ENCODE measurements at places on chromosomes 7 and 10. TPM values are rescaled to one million over a fixed set of nuclear protein-coding genes. Genes with fewer than 3 reads are reported as not detected.
A peak's percentile ranks its signal among the peaks of the same experiment; 100 is the strongest.

AGFG2 gene
- total RNA-seq: 48.7 TPM

AMPH gene
- 0.18 TPM for total RNA-seq

HTRA1 gene
- total RNA-seq: 12.3 TPM

RARRES2 gene
- total RNA-seq: 99.9 TPM

WEE2 gene
- total RNA-seq: not detected

SEMA3E gene
- total RNA-seq: 2.2 TPM

CLDN4 gene
- 438 TPM for total RNA-seq

ZNF117 gene
- 3.3 TPM for total RNA-seq

- DNase-seq: peak; percentile 57
- no peak overlapping the region for H3K4me3 ChIP-seq
- H3K4me1 ChIP-seq: peaks cover 12% of the 10 kb centered on the region
- no peaks in the 10 kb centered on the region for H3K36me3 ChIP-seq
- no peaks in the 10 kb centered on the region for H3K27me3 ChIP-seq
These were observed 20.7 kb upstream of the ZMIZ1 start for GRCh38 chr10:79047875-79048638.

GRCh38 chr10:3096149-3096548 is 28.8 kb downstream of the PFKP start:
- no peak for DNase-seq
- H3K36me3 ChIP-seq: peaks cover 14% of the 10 kb centered on the region
- H3K27ac ChIP-seq: peak overlapping the region; percentile 76
- no peak overlapping the region for H3K4me3 ChIP-seq
- H3K4me1 ChIP-seq: no peaks in the 10 kb centered on the region
- H3K27me3 ChIP-seq: no peaks in the 10 kb centered on the region

DNA sequence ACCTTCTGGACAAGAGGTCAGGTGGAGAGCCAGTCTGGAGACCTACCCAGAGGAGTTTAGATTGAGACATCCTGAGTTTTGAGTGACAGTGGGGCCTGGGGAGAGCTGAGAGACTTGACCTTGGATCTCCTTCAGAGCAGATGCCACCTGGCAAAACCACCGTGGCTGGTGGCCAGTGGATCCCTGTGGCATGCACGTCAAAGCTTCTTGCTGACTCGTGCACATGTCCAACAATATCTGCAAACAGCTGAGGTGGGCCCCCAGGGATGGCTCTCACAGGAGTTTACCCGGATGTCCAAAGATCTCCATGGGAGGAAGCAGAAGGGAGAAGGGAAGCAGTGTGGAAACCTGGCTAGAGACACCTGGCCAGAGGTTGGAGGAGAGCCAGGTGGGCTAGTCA is 230.5 kb downstream of the FANK1 start:
- H3K27ac ChIP-seq: no peak overlapping the region
- no peak for DNase-seq
- H3K36me3 ChIP-seq: no peaks in the 10 kb centered on the region
- no peaks in the 10 kb centered on the region for H3K27me3 ChIP-seq

GRCh38 chr10:77653210-77653609 is 15.6 kb upstream of the KCNMA1 start:
- no peak for DNase-seq
- H3K36me3 ChIP-seq: no peaks in the 10 kb centered on the region
- H3K4me1 ChIP-seq: no peaks in the 10 kb centered on the region
- no peak overlapping the region for H3K4me3 ChIP-seq
- no peak overlapping the region for H3K27ac ChIP-seq

- no peak overlapping the region for H3K27ac ChIP-seq
- no peaks in the 10 kb centered on the region for H3K27me3 ChIP-seq
- no peak for DNase-seq
- no peaks in the 10 kb centered on the region for H3K4me1 ChIP-seq
- H3K4me3 ChIP-seq: no peak overlapping the region
- no peaks in the 10 kb centered on the region for H3K36me3 ChIP-seq
These were observed 219.1 kb downstream of the GFRA1 start for GRCh38 chr10:116053910-116054309.

DNA sequence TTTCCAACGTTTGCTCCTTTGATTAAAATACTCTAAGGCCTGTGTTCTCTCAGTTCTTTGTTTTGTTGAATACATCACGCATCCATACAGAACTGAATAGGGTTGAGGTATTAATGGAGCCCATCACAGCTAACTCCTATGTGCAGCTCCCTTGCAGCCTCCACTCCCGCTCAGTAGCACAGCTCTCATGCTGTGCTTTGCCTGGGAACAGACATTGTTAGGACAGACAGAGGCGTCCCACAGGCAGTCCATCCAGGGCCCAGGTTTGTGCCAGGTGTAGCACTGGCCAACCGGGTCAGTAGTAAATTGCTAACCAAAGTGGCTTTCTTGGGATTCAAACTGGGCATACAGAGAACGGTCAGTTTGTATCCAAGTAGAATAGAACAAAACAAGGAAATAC is 644.7 kb upstream of the NRP1 start:
- H3K4me3 ChIP-seq: no peak overlapping the region
- no peak for DNase-seq
- H3K27ac ChIP-seq: no peak overlapping the region
- H3K27me3 ChIP-seq: no peaks in the 10 kb centered on the region
- H3K36me3 ChIP-seq: no peaks in the 10 kb centered on the region

- H3K27me3 ChIP-seq: no peaks in the 10 kb centered on the region
- no peak overlapping the region for H3K27ac ChIP-seq
- no peaks in the 10 kb centered on the region for H3K4me1 ChIP-seq
- H3K4me3 ChIP-seq: no peak overlapping the region
- DNase-seq: no peak
These were observed 7.0 kb upstream of the TMEM243 start for GRCh38 chr7:87226495-87226894.

DNA sequence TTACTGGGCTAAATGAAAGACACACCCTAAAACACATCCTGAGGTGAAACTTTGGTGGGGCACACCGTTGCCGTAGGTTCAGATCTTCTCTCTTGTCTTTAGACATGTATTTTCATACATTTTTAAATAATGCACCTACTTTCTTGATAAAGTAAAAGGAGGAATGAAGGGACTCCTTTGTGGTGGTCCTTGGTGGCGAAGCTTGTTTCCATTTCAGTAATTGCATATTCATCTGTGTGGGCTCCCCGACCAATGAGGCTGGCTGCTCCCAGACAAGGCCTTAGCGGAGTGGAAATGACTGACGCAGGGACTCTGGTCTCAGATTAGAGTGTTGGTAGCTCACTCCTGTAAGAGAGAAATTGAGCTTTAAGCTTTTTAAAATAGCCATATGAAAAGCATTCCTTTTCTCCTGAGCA is 815 bp downstream of the CCSER2 start:
- H3K36me3 ChIP-seq: no peaks in the 10 kb centered on the region
- no peaks in the 10 kb centered on the region for H3K27me3 ChIP-seq
- H3K4me1 ChIP-seq: no peaks in the 10 kb centered on the region
- peak overlapping the region; percentile 89 for H3K4me3 ChIP-seq

DNA sequence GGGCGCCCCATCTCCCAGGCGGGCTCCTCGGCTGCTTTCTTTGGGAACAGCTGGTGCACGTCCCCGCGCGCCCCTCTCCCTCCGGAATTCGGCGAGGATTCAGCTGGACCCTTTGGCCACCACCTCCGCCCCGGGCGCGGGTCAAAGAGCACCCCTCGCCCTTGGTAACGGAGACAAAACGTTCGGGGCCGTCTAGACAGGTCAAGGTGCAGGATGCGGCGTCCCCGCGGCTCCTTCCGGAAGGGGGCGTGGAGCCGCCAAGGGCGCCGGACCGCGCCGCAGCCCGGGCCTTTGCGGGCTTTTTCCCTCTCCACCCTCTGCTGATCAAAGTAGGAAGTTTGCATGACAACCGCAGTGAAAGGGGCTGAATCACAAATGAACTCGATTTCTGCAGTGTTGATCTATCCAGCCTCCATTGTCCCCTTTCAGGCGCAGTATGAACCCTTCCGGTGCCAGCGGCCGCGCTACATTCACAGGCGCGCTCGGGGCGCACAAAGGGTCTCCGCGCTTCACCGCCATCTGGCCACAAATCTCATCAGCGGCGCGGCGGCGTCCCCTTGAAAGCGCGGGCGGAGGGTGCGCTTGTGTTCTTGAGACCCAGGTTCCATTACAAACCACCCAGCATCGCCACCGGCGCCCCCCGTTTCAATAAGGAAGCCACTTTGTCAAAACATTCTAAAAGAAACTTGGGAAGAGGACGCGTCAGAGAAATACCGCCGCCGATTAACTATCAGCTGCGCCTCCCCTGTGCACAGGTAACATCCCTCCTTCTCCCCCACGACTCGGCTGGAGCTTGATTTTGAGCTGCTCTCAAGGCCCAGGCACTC is 36.4 kb downstream of the CNPY1 start:
- no peaks in the 10 kb centered on the region for H3K4me1 ChIP-seq
- H3K36me3 ChIP-seq: no peaks in the 10 kb centered on the region
- no peak for DNase-seq
- no peak overlapping the region for H3K27ac ChIP-seq
- H3K27me3 ChIP-seq: peaks cover 37% of the 10 kb centered on the region

DNA sequence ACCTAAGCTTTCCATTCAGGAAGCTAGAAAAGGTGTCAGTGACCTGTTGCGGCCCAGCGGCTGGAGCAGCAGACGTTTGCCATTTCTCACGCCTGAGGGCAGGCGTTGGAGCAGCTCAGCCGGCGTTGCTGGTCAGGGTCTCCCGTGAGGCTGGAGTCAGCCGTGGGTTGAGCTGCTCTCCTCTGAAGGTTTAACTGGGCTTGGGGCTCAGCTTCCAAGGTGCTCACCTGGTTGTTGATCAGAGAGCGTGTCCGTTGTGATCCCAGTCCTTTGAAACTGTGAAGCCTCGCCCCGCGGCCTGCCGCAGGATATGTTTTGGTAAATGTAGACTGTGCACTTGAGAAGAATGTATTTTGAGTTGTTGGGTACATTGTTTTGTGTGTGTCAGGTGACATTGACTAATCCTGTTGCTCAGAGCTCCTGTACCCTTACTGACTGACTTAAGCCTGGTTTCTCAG is 20.6 kb upstream of the PWWP2B start:
- no peaks in the 10 kb centered on the region for H3K27me3 ChIP-seq
- H3K4me3 ChIP-seq: no peak overlapping the region
- H3K27ac ChIP-seq: no peak overlapping the region
- DNase-seq: peak; percentile 20
- H3K36me3 ChIP-seq: no peaks in the 10 kb centered on the region

DNA sequence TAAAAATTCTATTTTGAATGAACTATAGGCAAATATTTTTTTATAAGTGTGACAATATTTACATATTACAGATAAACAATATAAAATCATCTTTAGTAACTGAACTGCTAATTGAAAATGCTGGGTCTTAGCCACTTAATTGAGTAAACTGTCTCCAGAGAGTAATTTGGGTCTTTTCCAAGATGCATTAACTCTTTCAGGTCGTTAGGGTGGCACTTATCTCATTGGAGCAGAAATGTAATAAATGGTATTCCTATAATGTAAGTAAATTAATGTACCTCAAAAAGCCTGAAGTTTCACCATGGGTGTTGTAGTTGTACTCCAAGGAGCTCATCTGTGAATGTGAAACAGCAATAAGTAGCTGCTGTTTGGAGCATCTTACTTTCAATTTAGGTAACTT is 208.5 kb downstream of the EXOC4 start:
- no peak overlapping the region for H3K4me3 ChIP-seq
- H3K27me3 ChIP-seq: no peaks in the 10 kb centered on the region
- no peak overlapping the region for H3K27ac ChIP-seq
- no peaks in the 10 kb centered on the region for H3K4me1 ChIP-seq

GRCh38 chr7:138738114-138738513 is 37.0 kb upstream of the SVOPL start:
- H3K36me3 ChIP-seq: no peaks in the 10 kb centered on the region
- H3K4me1 ChIP-seq: no peaks in the 10 kb centered on the region

DNA sequence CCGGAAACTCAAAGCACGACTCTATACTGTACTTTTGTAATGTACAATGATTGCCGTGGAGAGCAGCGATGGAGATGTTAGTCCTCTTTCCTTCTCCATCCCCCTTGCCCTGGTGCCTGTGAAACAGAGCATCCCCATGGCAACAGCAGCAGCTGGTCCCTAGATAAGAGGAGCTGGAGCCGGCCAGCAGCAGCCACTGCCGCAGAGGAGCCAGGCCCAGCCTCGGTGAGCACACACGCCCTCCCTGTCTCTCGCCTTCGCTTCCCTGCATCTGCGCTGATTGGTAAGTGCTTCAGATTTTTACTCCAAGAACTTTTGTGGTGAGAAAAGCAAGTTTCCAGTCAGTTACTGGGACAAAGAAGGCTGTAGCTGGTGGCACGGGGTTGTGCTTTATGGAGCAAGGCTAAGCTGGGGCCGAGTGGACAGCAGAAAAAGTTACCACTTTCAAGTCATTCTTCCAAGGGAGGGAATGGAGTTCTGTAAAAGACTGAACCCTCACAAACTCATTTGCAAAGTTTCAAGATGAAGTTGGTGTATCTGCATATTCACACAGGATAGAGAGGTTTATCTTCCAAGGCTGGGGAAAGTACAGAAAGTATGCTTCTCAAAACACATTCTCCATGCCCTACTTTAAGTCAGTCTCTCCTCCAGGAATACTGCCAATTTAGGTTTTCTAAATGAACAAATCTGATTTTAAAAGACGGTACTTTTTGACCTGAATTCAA is at the start of gene PPP1R17:
TSS of gene PPP1R17 (plus strand) at position 192 of the 725 bp plus-strand sequence. CDS start 5,227 bp downstream, outside the sequence.
- DNase-seq: no peak
- no peak within 1 kb of the TSS for H3K4me3 ChIP-seq
- H3K4me1 ChIP-seq: no peaks in the 10 kb centered on the region

DNA sequence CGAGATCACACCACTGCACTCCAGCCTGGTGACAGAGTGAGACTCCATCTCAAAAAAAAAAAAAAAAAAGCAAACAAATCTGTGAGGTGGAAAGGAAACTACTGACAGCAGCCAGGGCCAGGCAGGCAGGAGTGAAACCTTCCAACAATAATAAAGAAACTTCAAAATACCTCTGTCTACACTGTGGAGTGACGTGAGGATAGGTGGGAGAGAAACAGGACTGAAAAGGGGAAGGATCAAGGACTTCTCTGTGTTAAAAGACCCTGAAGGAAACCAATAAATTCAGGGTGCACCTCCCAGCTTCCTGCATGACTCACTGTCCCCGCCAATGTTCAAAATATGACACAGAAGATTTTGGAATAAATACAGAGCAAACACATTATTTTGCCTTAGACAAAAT is 82.9 kb downstream of the KIAA1549 start:
- H3K4me3 ChIP-seq: no peak overlapping the region
- no peak overlapping the region for H3K27ac ChIP-seq
- no peaks in the 10 kb centered on the region for H3K27me3 ChIP-seq

DNA sequence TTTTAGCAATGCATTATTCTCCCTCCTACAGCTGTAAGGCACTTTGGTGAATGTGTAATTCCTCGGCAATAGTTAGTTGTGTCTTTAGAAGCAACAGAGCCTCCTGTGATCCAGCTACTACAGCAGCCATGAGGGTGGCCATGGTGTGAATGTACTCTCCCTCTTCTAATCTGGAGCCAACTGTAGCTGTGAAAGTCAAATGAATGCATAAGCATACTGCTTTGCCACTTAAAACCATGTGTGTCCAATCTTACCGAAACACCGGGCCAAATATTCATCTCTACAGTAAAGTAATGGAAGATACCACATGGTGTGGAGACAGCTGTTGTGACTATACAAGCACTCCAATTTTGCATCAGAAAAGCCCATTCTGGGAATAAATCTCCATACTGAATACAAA is 195.0 kb downstream of the DNAJC1 start:
- H3K36me3 ChIP-seq: no peaks in the 10 kb centered on the region
- DNase-seq: no peak
- H3K27me3 ChIP-seq: no peaks in the 10 kb centered on the region

GRCh38 chr7:47914717-47915615 is 33.3 kb downstream of the PKD1L1 start:
- no peak for DNase-seq
- H3K27me3 ChIP-seq: no peaks in the 10 kb centered on the region
- H3K4me3 ChIP-seq: no peak overlapping the region
- H3K36me3 ChIP-seq: no peaks in the 10 kb centered on the region
- H3K4me1 ChIP-seq: no peaks in the 10 kb centered on the region

GRCh38 chr10:90193240-90193985 is 492.0 kb downstream of the KIF20B start:
- DNase-seq: no peak
- H3K27me3 ChIP-seq: no peaks in the 10 kb centered on the region
- H3K4me1 ChIP-seq: no peaks in the 10 kb centered on the region
- no peak overlapping the region for H3K27ac ChIP-seq
- no peaks in the 10 kb centered on the region for H3K36me3 ChIP-seq
